ENCODE measurements at places on chromosomes 12 and 14.

DNA sequence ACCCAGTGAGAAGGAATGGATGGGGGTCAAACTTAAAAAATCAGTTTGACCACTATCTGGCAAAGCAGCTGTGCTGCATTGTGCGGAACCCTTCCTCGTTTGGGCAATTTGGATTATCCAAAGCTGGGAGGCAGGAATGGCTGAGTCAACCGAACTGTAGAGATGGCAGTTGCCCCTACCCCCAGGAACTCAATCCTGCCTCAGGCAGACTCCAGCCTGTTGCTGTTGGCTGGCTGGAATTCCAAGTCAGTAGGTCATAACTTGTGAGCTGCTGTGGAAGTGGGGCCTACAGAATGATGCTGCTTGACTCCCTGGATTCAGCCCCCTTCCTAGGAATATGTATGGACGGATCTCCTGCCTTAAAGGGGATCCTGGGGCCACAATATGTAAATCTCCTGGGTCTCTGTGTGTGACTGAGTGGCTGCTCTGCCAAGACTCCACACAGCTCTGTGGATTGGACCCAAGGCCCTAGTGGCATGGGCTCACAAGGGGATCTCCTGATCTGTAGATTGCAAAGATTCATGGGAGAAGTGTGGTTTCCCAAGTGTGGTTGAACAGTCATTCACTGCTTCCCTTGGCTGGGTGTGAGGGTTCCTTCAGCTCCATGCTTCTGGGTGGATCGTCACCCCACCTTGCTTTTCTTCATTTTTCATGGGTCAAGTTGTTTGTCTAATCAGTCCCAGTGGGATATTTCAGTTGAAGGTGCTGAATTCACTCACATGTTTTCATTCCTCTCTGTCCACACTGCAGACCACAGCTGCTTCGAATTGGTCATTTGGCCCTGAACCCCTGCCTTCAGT is 19.2 kb downstream of the LUM start:
- DNase-seq: no peak

DNA sequence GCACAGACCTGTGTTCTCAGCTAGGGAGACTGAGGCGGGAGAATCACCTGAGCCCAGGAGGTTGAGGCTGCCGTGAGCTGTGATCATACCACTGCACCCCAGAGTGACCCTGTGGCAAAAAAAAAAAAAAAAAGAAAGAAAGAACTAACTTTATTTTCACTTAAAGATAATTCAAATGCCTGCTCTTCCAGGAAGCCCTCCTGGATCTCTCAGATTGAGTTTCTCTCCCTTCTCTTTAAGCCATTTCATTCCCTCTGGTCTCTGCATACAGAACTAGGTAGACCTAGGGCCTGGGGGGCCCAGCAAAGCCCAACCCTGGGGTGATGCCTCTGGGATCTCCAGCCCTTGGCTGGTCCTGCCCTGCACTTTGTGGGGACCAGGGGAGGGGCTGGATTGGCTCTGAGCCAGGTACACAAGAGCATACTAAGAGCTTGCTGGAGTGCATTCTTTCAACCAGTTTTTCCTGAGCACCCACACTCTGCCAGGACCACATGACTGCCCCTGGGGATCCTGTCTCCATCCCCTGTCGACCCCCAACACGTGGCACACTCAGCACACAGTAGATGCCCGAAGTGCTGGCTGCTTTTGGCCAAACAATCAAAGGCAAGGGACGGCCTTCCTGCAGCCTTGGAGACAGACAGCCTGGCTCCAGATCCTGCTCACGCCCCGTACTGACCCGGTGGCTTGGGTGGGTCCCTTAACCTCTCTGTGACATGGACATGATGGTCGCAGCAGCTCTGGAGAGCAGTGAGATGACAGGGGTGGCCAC is 52.7 kb downstream of the CYP46A1 start:
- DNase-seq: no peak

- peak; percentile 51 for DNase-seq
Observed at GRCh38 chr12:127293507-127294310, 973.3 kb upstream of the TMEM132C start.

DNA sequence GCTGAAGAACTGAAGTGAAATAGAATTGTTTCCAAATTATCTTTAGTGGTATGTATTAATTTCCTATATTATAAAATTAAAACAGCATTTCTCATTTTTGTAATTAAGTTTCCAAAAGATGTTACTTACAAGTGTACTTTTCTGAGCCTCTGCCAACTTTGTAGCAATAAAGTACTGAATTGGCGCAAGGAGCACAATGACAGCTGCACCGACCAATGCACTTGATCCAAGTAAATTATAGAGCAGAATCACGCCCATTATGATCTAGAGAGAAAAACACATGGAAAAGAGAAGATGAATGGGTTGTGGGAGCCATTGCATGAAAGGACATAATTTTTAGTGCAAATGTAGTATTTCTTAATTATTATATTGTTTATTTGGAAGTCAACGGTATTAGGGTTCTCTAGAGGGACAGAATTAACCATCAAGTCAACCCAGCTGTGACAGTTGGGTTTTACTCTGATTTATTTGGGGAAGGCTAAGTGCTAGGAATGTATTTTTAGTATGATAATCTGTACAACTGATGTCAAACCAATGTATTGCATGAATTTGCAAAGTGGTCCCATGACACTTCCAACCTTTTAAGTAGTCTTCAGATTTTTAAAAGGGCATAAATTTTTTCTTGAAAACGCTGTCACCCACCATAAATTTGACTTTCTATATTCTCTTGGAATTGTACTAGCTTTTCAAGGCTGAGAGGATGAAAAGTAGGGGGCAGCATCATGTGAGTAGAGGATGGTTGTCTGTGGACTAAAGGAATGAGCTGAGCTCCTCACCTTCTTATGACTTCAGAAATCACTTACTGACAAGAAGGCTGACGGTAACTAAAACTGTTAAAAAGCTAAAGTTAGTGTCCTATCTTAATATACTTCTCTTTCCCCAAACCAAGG is 33.0 kb downstream of the ABCC9 start:
- DNase-seq: no peak

- no peak for DNase-seq
Observed at GRCh38 chr12:48857278-48857994, 5.5 kb upstream of the DDX23 start.

GRCh38 chr14:74875941-74876913 is at the start of gene PROX2:
PROX2 (minus strand) TSS chr14:74876145; CDS start chr14:74863834, 12,311 bp downstream.
- DNase-seq: peak; percentile 55

- no peak for DNase-seq
Observed at GRCh38 chr12:65923228-65923627, 98.9 kb downstream of the HMGA2 start.

DNA sequence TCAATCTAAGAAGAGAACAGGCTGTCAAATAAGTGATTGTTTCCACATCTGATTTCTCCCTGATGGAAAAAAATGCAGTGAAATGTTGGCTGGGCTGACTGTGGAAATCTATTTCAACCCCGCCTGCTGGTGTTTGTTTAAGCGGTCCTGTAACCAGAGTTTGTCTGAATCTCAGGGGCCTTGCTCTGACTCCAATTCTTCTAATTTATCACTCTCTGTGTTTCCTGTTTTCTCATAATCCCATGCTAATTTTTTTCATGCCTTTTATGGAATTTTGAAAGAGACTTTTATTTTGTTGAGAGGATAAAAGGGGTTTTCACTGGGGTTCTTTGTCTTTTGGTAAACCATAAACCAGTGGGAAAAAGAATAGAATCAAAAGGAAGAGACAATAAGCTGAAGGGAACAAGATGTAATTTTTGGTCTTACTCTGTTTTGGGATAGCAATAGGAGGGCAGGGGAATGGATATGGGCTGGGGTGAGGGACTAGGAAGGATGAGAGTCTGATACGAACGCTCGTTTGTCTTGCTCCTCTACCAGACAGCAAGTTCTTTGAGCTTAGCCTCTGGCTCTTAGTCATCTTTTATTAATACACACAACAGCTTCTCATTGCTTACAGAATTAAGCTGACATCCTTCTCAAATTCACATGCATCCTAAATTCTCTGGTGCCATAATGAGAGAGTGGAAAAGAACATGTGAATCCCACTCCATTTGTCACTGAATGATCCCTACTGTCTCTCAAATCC is 8.0 kb upstream of the MGP start:
- DNase-seq: no peak

GRCh38 chr14:54349713-54350112 is 47.1 kb upstream of the CDKN3 start:
- DNase-seq: no peak

GRCh38 chr14:23528555-23528954 is 23.0 kb downstream of the ZFHX2 start:
- DNase-seq: no peak

DNA sequence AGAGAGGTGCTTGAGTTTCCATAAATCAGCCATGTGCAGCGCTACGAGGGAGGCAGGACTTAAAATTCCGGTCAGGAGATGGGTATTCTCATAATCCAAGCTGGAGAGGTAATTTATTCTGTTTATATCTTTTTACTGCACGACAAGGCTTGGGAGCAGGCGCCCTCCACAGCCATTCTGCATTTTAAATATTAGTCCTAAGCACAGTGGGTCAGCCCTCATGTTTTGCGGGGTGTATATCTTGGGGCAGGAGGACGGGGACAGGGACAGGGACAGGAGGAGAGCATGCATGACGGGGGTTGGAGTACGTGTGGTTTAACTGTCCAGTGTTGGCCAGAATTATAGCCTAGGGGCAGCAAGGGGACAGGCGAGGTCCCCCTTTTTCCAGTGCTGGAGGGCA is 14.5 kb downstream of the LHX5 start:
- no peak for DNase-seq

- no peak for DNase-seq
Observed at GRCh38 chr14:27427796-27428195, 830.0 kb upstream of the NOVA1 start.

GRCh38 chr14:72201645-72202044 is 269.4 kb downstream of the RGS6 start:
- DNase-seq: no peak

- no peak for DNase-seq
Observed at GRCh38 chr12:131001493-131001892, 47.8 kb downstream of the ADGRD1 start.

DNA sequence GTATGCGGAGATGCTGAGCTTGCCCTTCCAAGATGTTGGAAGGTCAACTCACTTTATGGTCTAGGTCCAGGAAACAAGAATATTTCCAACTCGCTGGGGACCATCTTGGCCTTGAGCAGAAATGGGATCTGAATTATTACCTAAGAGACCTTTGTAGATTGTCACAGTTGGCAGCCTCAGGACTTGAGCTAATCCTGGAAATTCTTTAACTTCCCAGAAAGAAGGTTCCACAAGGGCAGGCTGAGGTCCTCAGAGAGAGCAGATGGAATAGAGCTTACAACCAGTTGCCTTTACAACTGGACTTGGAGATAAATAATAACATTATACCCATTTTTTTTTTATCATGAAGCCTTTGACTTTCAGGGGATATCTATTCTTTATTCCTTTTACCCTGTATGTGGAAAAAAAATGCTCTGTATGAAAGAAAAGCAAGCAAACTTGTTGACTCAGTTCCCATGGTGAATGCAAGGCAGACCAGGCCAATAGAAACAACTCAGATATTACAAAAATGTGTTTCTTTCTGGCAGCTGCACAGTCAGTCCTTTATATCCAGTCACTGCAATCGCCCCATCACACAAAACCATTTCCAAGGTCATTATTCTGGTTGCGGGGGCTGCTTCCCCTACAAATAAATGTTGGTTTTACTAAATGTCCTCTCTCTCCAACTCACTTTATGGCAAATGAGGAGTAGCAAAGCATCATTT is 401.4 kb downstream of the ZFP36L1 start:
- DNase-seq: no peak

- no peak for DNase-seq
Observed at GRCh38 chr12:6265038-6265405, 45.5 kb upstream of the PLEKHG6 start.

DNA sequence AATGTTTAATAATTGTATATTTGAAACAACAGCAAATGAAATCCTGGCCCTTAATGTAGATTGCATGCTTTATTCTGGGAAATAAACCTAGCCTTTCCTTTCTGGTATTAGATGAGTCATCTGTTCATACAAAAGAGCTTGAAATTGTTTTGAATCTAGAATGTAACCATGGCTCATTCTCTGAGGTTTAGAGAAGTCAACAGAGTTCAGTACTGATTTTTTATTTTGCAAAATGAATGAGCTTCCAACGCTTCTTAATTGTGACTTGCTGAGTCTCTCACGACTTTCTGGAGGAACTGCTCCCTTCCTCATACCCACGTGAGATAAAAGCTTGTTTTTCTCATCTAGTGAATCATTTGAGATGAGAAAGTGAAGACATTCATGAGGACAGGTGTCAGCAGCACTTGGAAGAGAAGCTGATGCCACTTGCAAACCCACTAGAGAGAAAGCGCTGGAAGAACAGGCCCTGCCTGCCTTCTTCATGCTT is 509.6 kb downstream of the VRK1 start:
- DNase-seq: no peak

- no peak for DNase-seq
Observed at GRCh38 chr12:96409731-96410130, 9.5 kb upstream of the CDK17 start.

DNA sequence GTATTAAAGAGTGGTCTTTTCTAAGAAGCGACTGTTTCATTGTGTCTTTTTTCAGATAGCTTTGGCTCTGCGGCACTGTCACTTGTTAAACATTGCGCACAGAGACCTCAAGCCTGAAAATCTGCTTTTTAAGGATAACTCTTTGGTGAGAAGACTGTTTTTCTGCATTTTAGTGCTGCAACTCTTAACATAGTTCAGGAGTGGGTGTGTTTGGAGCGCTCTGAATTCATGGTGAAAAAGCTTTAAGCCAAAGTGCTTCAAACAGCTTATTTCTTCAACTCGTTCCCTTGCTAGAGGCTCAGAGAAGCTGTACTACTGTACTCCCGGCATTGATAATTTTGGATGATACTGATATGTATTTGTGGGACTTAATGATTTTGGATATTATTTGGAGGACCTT is 28.2 kb downstream of the MAPKAPK5 start:
- DNase-seq: no peak

- DNase-seq: no peak
Observed at GRCh38 chr12:131473261-131473660, 237.6 kb upstream of the SFSWAP start.

DNA sequence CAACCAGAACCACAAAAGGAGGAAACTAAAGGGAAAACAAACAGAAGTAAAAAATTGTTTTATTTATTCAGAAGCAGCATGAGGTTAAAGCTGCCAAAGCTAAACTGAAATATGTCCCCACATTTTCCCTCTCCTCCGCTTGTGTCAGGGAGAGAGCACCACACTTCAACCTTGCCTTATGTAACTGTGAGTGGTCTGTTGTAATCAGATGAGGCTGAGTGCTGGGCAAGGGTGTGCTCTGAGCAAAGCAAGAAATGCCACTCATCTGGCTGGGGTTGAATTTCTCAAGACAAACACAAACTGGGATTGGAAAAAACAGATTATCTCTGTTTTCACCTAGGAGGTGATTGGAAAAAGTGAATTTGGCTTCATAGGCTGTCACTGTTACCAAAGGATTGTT is 12.2 kb downstream of the CAPZA3 start:
- no peak for DNase-seq

- no peak for DNase-seq
Observed at GRCh38 chr12:53211476-53212381, 4.7 kb upstream of the ITGB7 start.

DNA sequence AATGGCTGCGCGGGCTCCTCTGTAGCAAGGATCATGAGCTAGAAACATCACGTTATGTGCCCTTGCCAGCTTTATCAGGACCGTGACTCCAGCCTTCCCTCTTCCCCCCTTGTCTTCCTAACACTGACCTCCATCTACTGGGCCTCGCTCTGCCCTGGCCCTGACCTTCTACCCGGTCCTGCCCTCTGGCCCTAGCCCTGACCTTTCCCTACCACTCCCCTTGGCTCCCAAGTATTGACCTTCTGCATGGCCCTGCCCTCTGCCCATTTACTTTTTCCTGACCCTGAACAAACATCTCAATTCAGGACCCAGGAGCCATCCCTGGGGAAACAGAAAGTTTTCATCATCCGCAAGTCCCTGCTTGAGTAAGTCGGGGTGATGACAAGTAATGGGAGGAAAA is 2.0 kb downstream of the SOAT2 start:
- no peak for DNase-seq

Data from activated T-cell treated with anti-CD3 and anti-CD28 coated beads, Interleukin-2, amount 50 U/mL, for 24 hours (primary cell).